Effector memory CD8-positive, alpha-beta T cell (primary cell): ENCODE measurements at places on chromosomes 11 and 22.
A peak's percentile ranks its signal among the peaks of the same experiment; 100 is the strongest.

DNA sequence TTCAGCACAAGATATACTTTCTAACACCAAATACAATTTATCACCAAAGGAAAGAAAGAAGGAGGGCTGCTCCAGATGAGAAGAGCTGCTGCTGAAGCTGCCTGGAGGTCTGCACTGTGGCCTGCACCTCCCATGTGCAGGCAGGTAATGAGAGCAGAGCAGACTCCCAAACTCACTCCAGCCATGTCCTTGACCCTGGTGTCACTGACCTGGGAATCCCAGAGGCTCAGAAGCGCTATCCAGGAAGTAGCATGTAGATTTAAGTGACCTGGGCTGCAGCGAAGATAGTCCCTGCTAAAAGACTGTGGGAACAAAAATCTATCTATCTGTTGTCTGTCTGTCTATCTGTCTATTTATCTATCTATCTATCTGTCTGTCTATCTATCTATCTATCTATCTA is 816.3 kb downstream of the OPCML start:
- DNase-seq: no peak

DNA sequence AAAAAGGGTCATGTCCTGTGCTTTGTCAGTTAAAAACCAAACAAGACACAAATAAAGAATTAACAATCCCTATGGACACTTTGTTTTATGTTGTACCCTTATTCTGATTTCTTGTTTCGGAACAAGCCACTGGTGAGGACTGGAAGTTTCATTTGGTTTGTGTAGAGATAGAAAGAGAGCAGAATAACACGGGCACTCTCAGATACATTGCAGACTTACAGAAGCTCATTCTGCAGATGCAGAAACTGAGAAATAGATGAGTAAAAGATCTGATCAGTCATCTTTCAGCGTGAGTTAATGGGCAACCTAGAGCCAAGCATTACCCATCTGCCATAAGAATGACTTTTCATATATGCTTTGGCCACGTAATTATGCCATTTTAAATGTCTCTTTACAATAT is 407.6 kb downstream of the RAB38 start:
- no peak for DNase-seq

- DNase-seq: no peak
These were observed 208.4 kb downstream of the DDX10 start for GRCh38 chr11:108873310-108873709.

DNA sequence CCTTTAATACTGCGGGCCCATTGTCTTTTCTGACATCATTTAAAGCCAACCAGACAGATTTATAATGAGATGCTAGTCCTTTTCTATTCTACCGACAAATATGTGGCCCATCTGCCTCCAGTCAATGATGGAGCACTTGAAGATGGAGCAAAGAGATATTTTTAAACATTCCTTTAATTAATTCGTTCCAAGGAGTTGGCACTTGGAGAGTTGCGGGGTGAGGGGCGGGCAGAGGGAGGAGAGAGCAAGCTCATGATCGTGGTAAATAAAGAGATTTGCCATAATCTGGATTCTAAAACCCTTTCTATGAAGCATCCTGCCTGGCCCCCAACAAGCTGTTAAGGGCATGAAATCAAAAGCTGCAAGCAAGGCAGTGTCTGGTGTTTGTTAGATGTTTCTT is 5.0 kb downstream of the SLC1A2 start:
- no peak for DNase-seq

DNA sequence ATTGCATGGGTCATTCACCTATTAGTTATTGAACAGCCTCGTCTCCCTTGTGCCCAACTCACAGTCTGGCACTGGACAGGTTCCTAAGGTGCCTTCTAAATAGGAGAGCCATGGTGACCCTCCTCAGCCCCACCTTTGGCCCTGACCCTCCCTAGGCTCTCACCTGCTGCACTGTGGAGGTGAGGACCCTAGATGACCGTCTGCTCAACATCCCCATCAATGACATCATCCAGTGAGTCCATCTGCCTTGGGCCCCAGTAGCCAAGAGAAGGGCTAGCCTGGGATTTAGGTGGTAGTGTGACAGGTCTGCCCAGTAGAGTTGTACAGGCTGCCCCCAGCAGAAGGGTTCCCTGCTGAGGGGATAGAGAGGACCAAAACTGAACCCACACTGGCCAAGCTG is 13.6 kb downstream of the UCP2 start:
- DNase-seq: no peak

- DNase-seq: no peak
These were observed 444 bp downstream of the CAVIN3 start for GRCh38 chr11:6319704-6320410.

GRCh38 chr11:68667511-68668500 is 16.5 kb upstream of the GAL start:
- no peak for DNase-seq

DNA sequence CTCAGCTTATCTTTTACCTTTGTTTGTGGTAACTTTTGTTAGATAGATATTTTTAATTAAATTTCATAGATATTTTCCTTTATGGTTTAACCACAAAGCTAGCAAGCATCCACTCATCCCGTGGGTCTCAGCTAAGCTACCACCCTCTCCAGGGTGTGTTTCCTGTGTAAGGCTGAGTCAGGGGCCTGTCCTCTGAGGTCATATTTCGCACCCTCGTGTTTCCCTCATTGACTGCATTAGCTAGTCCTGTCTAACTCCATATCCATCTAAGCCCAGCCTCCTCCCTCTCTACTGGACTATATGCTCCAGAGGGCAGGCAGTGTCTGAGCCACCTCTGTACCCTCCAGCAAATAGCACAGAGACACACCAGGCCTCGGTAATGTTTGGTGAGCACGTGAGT is 16.7 kb downstream of the XRRA1 start:
- DNase-seq: no peak

DNA sequence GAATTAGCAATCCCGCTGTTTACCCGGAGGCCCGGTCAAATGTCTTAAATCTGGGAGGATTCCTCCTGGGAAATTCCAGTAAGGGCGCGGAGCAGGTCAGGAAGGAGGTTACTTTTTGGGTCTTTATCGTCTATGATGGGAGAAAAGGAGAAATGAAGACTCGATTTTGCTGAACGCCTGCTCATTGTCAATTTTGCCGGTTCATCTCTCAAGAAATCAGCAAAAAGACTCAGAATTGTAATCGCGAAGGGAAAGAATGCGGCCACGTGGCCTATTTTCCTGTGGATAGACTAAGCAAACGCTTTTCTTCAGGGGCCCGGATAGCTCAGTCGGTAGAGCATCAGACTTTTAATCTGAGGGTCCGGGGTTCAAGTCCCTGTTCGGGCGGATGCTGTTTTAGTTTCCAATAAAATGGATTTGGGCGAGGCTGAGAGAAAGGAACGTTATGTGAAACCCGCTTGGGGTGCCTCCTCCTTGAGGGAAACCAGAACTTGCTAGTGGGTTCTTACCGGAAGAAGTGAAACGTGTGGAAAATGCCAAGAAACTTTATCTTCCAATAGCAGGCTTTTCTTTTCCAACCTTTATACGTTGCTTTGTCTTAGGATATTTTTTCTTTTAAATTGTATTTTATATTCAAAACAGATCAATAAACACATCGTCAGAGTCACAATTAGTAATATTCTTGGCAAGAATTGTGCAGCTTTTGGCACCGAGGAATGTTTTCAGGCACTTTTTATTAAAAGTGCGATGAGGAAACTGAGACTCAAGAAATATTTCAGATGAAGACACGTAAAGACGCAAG is 45.0 kb downstream of the OR4D9 start:
- DNase-seq: peak; percentile 45

- DNase-seq: no peak
These were observed 5.5 kb downstream of the PACSIN2 start for GRCh38 chr22:43009444-43009843.

DNA sequence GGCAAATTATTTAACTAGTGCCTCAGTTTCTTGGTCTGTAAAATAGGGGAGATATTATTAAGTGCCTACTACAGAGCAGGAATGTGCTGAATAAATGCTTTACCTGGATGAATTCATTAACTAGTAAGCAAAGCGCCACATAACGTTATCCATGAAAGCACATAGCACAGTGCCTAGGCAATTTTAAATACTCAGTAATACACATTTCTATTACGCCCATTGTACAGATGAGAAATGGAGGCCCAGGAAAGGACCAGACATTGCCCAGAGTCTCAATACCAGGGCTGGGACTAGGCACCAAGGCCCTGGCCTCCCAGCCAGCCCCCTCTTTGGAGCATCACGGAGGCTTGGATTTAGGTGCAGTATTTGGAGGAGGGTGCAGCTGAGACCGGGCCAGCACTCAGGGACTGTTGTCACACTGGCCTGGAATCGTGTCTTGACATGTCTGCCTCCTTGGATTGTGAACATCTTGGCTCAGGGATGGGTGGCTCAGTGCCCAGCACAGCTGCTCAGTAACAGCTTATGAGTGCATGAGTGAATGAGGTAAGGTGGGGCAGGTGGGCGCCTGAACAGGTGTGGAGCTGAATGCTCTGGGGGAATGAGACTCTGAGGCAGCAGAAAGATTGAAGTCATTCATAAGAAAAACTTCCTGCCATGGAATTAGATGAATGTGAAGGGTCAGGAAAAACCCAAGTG is 42.1 kb upstream of the TPBGL start:
- no peak for DNase-seq

DNA sequence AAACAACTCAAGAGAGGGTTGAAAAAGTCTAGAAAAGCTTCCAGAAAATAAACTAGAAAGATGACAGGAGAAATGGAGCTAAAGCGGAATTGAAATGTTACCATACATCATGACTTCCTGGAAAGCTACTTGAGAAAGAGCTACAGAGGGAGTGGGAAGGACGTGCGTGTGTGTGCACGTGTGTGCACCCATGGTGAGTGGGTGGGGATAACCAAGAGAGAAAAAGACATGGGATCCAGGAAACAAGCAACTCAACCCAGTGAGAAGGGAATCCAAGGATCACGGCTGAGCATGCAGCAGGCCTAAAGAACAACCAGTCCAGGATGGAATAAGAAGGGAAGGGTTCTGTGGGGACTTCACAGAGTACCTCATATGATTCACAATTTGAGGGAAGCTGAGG is 21.6 kb downstream of the APOL1 start:
- DNase-seq: no peak

DNA sequence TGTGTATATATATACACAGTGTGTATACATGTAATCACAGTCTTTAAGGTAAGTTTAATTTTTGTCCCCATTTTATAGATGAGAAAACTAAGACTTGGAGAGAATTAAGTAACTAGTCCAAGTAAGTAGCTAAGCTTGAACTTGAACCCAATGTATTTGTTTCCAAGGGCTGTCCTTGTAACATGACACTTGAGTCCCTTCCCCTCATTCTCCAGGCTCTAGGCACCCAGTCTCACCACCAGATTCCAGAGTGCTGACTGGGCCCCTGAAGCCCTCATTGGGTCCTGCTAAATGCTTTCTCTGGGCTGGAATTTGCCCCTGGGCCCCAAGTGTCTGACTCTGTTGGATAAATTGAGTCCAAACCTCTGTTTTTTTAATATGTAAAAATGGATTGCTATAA is 45.5 kb downstream of the ADM start:
- no peak for DNase-seq

GRCh38 chr11:62857541-62857982 is 18.2 kb upstream of the WDR74 start:
- no peak for DNase-seq
